ENCODE measurements at places on chromosomes 12 and 14.
A peak's percentile ranks its signal among the peaks of the same experiment; 100 is the strongest.

DNA sequence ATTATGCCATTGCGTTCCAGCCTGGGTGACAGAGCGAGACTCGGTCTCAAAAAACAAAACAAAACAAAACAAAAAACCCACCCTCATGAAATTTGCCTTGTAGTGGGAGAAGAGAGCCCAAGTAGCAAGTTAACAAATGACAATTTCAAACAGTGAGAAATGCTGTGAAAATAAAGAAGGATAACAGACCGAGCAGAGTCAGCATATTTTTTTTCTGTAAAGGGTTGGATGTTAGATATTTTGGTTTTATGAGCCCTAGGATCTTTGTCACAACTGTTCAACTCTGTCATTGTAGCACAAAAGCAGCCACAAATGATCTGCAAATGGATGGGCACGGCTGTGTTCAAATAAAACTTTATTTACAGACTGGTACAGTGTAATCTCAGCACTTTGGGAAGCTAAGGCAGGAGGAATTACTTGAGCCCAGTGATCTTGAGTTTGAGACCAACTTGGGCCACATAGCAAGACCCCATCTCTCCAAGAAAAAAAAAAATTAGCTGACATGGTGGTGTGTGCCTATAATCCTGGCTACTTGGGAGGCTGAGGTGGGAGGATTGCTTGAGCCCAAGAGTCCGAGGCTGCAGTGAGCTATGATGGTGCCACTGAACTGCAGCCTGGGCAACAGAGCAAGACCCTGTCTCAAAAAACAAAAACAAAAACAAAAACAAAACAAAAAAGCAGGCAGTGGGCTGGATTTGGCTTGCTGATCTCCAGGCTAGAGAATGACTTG lies 117.1 kb downstream of the PTPN11 start:
- no peak for DNase-seq

- no peak for DNase-seq
These were observed 901.8 kb downstream of the VRK1 start for GRCh38 chr14:97699026-97699425.

DNA sequence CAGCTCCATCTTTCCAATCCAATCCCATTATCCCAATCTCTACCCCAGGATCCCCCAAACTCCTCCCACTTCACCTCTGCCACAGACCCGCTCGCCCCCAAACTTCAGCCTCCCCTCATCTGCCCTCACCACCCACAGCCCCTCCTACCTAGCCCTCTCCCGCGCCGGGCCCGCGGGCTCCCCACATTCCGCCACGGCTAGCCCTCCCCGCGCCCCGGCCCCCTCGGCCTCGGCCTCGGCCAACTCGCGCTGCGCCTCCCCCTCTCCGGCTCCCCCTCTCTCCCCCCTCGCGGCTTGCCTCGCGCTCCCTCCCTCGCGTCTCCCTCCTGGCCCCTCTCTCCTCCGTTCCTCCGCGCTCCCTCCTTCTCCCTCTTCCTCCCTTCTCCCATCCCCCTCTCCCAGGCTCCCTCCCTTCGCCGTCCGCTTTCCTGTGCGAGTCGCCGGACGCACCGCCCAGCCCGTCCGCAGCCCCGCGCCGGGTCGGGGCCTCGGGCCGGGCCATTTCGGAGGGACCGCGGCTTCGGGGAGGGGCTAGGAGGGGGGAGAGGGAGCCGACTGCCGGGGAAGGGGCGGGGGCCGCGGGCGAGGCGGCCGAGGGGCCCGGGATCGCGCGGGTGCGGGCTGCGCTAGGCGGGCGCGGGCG lies at the start of gene ATN1:
Gene ATN1 (plus strand): TSS at position 581 of the 643 bp plus-strand sequence. CDS start 6,043 bp downstream, outside the sequence.
- peak; percentile 88 for DNase-seq

DNA sequence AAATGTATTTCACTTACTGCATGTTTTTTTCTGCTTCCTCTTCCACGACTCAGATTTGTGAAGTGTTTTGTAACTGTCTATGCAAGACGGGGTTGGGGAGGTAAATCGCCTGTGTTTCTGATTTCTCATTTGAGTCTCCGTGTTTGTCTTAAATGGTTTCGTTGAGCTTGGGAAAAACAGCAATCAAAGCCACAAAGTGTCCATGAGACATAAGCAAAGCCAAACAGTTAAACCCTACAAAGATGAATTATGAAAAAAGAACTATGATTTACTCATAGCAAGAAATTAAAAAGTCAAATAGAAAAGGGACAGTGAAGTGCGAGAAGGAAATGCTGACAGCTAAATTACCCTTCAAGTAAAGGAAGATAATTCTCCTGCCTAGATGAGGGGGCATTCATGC lies 164.3 kb upstream of the TMPO start:
- DNase-seq, result no peak

- DNase-seq, result peak; percentile 35
These were observed 883 bp upstream of the MYL2 start for GRCh38 chr12:110921262-110921661.

DNA sequence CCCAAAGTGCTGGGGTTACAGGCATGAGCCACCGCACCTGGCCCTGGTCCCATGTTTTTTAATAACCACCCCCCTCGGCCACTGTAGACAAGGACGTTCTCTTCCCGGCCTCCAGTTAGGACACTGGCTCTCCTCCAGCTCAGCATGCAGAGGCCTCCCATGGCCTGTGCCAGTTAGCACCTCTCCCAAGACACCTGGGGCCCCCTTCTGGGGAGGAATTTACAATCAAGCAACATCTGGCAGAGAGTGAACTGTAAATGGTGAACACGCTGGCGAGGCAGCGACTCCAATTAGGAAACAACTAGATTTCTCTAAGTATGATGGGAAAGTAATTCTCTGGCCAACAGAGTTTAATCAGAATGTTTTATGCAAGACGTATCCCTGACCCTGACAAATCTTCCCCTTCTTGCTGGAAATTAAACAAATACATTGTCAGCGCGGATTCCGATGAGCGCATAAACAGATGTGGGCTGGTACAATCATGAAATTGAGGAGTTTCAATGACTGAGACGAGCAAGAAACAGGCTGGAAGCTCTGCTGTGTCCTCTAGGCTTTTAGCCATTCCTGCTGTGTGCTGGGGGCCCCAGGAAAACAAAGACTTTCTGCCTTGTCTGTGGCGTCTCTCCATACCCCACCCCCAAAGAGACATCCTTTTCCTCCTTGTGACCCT lies 61.7 kb upstream of the DLK1 start:
- no peak for DNase-seq

DNA sequence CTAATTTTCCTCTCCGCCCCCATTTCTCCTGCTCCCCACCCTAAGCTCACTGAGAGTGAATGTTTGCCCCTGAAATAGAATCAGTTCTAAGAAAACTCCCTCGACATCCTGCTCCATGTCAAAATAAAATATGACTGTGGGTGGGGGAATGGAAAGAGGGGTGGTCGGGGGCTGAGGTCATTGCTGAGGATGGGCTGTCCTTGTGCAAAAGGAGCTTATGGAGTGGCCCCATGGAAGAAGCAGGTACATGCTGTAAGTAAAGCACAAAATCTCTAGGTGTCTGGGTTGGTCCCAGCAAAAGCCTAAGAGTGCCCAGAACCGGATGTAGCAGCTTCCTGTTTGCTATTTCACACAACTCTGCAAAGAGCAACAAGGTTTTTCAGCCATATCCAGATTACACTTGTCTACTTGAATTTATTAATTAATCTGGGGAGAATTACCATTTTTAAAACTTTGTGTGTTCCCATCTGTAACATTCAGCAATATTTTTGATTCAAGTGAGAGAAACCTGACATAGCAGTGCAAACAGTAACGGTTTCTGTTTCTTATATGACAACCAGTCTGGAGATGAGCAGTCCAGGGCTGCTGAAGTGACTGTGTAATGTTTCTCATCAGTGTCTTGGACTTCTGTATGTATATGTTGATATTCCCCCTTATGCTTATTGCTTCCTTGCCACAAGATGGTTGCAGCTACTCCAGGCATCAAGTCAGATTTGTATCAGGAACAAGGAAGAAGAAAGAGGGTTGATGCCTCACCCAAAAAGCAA lies 40.4 kb upstream of the GZMB start:
- DNase-seq, result no peak

GRCh38 chr12:111166779-111167540 lies 201.9 kb downstream of the PHETA1 start:
- DNase-seq, result no peak

DNA sequence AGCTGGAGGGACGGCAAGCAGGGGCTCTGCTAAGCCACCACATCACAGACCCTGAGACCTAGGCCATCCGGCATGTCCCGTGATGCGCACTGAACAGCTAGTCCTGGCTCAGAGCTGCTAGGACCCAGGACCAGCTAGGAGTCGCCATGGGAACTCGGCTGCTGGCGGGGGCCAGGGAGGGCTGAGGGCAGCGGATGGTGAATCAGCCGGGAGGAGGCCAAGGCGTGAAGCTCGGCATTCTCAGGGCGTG lies 5.1 kb downstream of the AHNAK2 start:
- DNase-seq, result peak; percentile 98

DNA sequence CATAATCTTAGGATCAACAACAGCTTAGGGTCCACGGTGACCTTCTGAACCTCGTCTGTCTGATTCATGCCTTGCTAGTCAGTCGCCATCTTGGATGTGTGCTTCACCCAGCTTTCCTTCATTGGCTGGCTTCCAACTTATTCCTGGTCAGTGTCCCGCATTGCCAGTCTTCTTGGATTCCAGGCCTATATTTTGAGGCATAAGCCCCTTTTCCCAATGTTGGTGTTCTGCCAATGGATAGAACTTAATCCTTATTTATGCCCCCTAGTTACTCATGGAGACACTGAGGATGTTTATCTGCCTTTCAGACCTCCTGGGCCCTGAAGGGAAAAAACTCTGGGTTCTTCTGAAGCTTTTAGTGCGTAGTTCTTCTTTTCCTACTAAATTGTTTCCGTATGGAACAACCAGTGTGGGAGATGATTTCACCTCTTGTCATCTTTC lies 5.8 kb downstream of the JDP2 start:
- no peak for DNase-seq

DNA sequence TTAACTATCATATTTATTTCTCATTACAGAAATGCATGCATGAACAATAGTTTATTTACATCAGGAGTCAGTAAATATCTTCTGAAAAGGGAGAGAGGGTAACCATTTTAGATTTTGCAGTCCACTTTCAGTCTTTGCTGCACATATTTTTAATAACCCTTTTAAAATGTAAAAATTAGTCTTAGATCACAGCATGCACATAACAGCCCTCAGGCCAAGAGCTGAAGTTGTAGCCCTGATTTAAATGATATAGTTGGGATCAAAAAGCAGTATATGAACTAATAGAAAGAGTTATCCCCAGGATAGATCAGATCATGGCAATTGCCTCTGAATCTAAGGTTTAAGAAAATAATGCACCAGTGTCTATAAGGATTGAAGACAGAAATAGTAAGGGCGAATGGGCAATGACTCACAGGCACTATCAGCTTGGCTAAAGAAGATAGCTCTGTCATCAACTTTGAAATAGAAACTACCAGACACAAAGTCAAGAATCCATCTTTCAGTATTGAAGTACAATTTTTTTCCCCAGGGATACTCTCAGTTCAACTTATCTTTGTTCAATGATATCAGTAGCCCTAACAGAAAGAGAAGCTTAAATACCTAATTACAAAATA lies 13.1 kb upstream of the CLEC7A start:
- peak; percentile 20 for DNase-seq

GRCh38 chr14:99394602-99395156 lies 86.0 kb downstream of the SETD3 start:
- DNase-seq, result no peak

DNA sequence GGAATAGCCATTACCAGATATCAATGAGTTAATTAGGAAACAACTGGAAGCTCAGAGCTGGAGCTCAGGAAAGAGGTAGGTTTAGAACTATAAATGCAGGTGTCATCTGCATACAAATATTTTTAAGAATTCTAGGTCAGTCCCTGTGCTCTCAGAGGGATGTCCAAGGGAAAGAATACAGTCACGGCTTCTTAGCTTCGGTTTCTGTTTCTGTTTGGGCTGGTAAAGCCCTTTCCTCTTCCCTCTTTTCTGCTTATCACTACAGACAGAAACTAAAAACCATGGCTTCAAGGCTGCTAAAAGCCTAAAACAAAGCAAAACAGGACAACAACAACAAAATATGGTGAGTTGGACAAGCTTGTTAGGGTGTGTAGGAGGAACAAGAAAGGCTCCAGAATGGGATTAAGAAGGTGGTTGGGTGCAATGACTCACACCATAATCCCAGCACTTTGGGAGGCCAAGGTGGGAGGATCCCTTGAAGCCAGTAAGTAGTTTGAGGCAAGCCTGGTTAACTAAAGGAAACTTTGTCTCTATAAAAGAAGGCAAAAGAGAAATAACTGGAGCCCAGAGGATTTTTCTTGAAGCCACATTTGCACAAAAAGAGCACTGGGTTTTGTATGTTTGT lies 113.0 kb downstream of the SEC23A start:
- DNase-seq, result no peak

DNA sequence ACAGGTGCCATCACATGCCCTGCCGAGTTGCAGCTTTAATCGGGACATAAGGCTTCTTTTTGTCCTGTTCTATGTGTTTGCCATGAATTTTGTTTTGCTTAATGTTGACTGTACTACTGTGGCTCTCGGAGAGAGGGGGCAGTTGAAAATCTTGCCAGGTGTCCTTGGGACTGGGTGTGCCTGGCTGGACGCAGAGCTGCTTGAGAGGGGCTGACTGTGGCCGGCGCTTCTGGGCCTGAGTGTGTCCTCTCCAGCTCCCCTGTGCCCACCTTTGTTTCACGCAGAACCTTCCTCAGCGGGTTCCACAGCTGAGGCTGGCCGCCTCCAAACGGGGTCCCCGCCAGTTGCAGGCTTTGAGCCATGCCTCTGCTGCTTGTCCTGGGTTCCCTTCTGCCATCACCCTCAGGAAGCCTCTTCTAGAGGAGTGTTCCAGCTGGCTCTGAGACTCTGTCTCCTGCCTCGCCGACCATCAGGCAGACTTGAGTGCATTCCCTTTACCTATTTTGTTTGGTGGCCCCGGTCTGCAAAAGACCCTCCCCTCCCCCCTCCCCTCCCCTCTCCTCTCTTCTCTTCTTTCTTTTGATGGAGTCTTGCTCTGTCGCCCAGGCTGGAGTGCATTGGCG lies 49.7 kb downstream of the DDX51 start:
- DNase-seq, result no peak

DNA sequence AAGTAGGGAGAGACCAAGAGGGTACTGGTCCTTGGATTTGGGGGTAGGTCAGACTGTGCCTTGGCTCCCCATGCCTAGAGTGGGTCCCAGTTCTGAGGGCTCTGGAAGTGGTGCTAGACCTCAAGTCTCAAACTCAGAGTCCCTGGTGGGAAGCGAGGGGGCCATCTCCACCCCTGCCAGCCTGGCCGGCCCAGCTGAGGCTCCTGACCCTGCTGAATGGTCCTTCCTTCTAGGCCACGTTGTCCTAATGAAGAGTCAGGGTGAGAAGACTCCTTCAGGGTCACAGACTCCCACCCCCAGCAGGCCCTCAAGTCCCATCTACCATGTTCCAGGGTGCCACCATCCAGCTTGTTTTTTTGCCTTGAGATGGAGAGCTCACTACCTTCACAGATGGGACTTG lies 12.9 kb downstream of the SERPINA6 start:
- DNase-seq, result no peak

Measured in fibroblast of skin of back (primary cell).